Glutamatergic neuron (in vitro differentiated cells): ENCODE measurements at places on chromosomes 3 and 15.

GRCh38 chr15:89653578-89653977 is 1.7 kb downstream of the KIF7 start:
- DNase-seq: no peak

GRCh38 chr15:84600331-84600686 is 500 bp upstream of the ZSCAN2 start:
- DNase-seq: peak; percentile 77

GRCh38 chr3:177362626-177363025 is 165.3 kb upstream of the TBL1XR1 start:
- DNase-seq: no peak

DNA sequence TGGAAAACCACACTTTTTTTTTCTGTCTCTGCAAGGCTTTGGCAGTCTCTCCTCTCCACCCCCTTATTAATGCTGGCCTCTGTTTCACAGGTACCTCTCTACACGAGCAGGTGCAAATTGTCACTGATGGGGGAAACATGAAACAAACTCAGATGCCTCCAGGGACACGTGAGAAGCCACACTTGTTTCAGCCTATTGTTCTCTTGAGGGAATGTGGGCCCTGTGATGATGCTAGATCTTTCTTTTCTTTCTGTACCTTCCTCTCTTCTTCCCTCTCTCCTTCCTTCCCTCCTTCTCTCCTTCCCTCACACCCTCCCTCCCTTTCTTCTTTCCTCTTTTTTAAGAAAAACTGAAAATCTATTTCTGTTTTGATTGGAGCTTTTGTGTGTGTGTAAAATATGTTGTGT is 5.7 kb upstream of the BLM start:
- DNase-seq: no peak

GRCh38 chr15:94586099-94586498 is 354.7 kb downstream of the MCTP2 start:
- DNase-seq: no peak

- DNase-seq: peak; percentile 35
These were observed 527 bp downstream of the CSNK1G1 start for GRCh38 chr15:64355348-64355943.
